MM.1S (cell line): ENCODE measurements at places on chromosomes 11 and 22.
A peak's percentile ranks its signal among the peaks of the same experiment; 100 is the strongest.

DNA sequence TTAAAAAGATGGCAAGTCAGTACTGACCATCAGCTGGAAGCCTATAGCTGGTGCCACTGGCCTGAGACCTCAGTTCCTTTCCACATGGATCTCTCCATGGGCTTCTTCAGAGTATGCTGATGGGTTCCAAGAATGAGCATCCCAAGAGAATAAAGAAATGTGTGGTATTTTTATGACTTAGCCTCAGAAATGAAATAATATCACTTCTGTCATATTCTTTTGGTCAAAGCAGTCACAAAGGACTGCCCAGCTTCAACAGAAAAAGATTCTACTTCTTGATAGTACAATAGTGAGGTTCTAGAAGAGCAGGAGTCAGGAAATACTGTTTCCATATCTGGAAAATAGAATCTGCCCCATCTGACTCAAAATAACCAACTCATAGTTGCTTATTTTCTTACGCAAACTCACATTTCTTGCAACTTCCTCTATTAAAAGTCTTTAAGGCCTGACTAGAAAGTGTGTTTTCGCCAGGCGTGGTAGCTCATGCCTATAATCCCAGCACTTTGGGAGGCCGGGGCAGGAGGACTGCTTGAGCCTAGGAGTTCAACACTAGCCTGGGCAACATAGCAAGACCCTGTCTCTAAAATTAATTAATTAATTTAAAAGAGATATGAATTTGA, 116.9 kb downstream of the SIK3 start:
- DNase-seq: no peak

- DNase-seq: no peak
Observed at GRCh38 chr11:83722392-83723119, 436.4 kb upstream of the CCDC90B start.

- DNase-seq: no peak
Observed at GRCh38 chr11:67998150-67999045, 5.5 kb downstream of the UNC93B1 start.

GRCh38 chr22:33817512-33818127, 102.7 kb downstream of the LARGE1 start:
- no peak for DNase-seq

DNA sequence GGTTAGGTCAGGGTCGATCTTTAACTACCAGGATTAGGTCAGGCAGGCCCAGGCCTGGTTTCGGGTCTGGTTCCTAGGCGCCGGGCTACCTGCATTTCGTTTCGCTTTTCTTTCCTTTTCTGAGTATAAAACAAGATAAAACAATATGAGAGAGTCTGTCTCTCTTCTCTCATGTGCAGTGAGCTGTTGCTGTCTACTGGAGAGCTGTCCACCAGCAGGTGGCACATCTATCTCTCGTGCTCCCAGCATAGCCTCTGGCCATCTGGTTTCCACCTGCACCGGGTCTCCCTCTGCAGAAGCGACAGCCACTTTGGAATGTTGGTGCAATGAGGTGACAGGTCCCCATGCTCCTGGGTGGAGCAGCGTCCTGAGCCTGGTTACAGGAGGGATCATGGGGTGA, 27.6 kb downstream of the RIBC2 start:
- DNase-seq: peak; percentile 68
